ENCODE measurements at places on chromosomes 7 and 10.

DNA sequence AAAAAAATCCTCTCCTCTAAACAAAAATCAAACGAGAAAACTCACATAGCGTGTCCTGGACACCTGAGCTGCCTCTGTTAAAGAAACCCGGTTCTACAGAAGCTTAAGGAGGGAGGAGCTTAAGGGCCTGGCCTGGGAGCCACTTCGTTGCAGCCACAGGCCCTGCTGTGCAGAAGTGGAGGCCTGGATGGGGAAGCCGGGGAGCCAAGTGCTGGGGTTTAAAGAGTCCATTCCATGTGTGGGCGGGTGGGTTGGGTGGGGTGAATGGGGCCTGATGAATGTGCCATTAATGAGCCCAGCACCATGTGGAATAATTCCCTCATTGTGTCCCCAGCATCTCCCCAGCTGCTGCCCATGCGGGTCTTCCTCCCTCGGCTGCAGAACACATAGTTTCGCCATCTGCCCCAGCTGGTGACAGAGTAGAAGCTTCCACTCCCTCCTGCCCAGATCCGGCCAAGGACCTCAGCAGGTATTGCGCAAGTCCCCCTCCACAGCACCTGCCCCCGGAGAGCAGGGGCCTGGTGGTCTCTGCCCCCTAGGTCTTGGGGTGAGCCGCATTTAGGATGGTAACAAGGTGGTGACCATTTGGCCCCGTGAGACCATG is 127.8 kb upstream of the BTBD16 start:
- DNase-seq, result no peak

GRCh38 chr7:23546897-23547572 is 15.3 kb upstream of the TRA2A start:
- peak; percentile 72 for DNase-seq

DNA sequence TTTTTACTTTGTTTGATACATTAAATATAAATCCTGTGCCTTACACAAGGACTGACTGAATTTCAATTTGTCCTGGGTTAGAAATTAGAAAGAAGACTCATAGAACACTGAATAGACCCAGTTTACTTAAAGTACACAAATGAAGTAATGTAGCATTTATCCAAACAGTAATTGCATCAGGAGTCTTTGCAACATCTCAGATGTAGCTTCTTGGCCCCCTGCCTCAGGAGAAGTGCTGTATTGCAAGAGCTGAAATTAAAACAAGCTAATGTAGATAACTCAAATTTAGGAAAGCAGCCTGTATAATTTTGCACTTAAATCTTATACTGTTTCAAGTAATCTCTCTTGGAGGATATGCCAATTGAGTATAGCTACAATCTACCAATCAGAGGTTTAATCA is 54.3 kb upstream of the KCND2 start:
- no peak for DNase-seq

DNA sequence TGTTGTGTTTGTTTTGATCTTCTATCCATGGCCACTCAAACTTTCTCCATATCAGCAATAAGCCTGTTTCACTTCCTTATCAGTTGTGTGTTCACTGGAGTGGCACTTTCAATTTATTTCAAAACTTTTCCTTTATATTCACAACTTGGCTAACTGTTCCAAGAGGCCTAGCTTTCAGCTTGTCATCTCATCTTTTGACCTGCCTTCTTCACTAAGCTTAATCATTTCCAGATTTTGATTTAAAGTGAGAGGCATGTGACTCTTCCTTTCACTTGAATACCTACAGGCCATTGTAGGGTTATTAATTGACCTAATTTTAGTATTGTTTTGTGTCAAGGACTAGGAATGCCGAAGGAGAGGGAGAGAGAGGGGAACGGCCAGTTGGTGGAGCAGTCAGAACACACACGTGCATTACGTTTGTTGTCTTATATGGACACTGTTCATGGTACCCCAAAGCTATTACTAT is 5.5 kb upstream of the GNAT3 start:
- no peak for DNase-seq

GRCh38 chr7:120475994-120476393 is 203.0 kb downstream of the KCND2 start:
- DNase-seq, result no peak

DNA sequence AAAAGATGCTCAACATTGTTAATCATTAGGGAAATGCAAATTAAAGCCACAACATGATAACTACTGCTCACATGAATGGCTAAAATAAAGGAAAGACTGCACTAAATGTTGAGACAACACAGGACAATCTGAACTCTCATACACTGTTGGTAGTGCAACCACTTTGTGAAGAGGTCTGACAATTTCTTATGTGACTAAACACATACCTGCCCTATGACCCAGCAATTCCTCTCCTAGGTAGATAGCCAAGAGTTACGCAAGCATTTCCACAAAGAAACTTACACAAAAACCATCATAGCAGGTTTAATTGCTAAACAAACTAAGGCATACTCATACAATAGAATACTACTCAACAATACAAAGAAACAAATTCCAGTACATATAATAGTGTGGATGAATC is 41.8 kb upstream of the HERPUD2 start:
- no peak for DNase-seq

- no peak for DNase-seq
Observed at GRCh38 chr7:159192725-159193453, 48.2 kb upstream of the VIPR2 start.
